Activated naive CD8-positive, alpha-beta T cell treated with anti-CD3 and anti-CD28 coated beads for 36 hours (primary cell): ENCODE measurements at places on chromosomes 3 and 15.

DNA sequence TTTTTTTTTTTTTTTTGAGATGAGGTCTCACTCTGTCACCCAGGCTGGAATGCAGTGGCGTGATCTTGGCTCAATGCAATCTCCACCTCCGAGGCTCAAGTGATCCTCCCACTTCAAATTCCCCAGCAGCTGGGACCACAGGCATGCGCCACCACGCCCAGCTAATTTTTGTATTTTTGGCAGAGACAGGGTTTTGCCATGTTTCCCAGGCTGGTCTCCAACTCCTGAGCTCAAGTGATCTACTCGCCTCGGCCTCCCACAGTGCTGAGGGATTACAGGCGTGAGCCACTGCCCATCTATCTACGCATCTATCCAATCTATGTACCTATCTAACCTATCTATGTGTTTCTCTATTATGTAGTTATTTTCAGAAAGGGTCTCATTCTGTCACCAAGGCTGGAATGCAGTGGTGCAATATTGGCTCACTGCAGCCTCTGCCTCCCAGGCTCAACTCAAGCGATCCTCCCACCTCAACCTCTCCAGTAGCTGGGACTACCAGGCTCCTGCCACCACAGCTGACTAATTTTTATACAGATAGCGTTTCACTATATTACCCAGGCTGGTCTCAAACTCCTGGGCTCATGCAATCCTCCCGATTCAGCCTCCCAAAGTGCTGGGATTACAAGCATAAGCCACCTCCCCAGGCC, 20.2 kb upstream of the GPX1 start:
- no peak for DNase-seq

DNA sequence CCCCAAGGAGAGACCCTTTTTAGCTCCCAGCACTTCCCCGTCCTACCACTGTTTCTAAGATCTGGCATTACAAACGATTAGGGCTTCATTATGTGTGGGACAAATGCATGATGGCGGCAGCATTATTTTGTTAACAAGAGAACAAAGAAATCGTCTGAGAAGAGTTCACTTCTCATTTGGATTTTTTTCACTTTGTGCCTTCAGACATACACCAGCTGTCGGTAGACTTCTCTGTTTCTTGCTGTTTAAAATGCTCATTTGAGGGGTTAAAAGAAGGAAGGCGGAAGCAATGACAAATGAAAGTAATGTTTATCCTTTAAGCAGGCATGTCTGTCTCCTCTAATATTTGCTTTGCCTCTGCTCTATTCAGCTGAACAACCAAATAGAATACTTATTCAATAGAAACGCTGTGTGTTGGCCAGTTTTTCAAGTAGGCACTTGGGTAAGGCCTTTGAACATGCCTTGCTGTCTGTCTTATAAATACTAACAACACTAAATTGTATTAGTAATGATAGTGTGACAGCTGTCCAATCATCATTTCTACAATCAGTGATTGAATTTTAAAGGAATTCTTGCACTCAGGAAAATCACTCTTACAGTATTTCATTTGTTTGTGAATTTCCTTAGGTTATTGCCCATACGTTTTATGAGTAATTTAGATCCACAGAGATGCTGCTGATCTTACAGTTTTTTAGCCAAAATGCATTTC, 382.4 kb downstream of the IL5RA start:
- DNase-seq = no peak

DNA sequence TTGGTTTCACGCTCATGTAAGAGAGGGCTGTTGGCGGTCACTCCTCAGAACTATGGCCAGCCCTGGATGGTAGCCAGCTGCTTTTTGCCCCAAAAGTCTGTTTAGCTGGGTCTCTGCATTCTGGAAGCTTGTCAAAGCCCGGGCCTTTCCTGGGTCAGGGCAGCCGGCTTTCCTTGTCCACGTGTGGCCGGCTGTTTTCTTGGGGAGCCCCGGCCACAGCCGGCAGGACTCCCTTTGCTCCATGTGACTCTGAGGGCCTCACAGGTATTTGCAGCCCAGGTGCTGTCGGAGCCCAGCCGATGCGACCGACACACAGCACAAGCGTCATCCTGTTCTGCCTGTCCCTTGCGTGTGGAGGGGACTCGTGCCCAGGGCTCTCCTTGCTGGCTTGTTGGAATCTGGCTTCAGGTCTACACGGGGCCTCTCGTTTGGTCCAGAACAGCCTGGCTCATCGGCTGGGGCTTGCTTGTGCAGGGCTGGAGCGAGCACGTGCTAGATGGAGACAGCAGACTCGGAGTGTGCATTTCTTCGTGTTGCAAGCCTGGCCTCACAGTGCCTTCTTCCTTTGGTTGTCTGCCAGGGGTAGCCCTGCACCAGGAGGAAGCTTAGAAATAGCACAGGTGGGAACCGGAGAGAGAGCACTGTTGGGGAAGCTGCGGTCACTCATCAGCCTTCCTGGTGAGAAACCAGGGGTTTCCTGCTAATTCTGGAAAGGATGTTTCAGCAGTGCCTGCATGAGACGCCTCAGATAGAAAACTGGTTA, 51.5 kb downstream of the PGPEP1L start:
- no peak for DNase-seq

DNA sequence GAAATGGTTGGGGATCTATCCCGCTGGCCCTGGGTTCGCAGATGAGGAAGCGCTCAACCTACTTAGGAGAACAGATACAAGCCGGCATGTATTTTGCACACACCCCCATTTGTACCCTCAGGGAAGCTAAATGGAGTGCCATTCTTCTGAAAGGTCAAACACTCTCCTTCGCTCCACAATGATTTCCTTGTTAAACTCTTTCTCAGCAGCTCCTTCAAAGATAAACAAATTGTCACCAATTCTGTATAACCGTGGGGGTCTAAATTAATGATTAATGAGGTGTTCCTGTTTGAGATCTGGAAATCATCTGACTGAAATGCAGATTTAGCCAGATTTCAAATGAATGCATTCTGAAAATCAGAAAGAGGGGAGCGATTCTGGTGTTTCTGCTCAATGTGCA, 124.0 kb downstream of the MEGF11 start:
- DNase-seq = no peak

DNA sequence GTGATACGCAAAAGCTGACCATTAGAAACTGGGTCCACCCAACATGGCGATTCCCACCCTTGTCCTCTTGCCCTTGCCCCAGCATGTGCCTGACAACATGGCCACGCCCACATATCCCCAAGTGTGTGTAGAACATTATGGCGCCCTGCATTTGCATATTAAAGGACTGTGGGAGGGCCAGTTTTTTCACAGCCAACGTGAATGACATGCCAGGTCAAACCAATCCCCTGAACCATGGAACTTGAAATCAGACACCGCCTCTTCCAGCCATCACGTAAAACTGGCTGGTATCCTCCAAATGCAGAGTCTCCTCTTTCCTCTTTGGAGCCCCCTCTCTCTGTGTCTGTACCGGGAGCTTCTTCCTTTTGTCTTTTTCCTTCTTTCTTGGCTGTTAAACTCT, 156.7 kb upstream of the EPHA6 start:
- DNase-seq = no peak
